Urinary bladder (tissue), 4 donors: ENCODE measurements at places on chromosomes 11 and 22. TPM values are rescaled to one million over a fixed set of nuclear protein-coding genes. Genes with fewer than 3 reads are reported as not detected.

LRRC4C gene
- 7.2 TPM for total RNA-seq

SLC37A2 gene
- total RNA-seq = 9.0 TPM

GRCh38 chr22:44422746-44423380, 75.2 kb downstream of the RTL6 start:
- DNase-seq = no peak

- no peak for DNase-seq
Observed at GRCh38 chr11:112880495-112880894, 80.7 kb upstream of the NCAM1 start.

DNA sequence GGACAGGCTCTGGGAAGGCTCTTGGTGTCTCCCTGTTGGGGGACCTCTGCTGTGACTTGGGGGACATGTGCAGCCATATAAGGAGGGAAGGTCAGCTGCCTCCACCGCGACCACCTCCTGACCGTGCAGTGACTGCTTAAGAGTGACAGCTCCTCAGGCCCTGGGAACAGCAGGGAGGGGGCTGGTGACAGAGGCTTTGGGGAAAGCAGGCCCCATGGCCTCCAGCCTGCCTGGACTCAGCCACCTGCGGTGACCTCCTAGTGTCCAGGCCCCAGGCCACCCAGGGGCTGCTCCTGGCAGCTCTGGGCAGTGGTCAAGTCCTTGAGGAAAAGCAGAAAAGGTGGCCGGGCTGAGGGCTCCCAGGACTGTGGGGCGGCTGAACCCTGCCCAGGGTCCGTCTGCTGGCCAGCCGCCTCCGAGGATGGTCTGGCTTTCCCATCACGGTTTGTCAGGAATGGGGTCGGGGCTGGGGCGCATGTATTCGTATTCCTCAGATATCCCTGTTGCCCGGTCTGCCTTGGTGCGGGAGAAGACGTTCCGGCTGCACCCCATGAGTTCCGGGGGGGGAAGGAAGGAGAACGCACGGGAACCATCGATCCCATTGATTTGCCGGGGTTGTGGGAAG, 96.8 kb downstream of the WNT7B start:
- no peak for DNase-seq

DNA sequence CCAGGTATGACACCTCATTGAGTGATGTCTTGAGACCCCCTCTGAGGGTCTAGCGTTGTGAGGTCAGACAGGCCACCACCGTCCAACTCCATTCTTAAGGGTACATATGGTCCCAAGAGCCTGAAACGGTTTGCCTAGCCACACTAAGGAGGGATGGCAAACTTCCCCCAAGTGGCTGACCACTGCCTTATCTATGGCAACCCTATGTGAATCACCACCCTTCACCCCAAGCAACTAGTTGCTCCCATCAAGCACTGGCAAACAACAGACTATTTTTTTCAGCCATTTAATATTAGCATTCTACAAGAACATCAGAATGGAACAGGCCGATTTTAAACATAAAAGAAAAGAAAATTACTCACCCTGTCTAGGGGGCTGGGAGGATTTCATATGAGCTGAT, 22.8 kb downstream of the THOC5 start:
- no peak for DNase-seq

DNA sequence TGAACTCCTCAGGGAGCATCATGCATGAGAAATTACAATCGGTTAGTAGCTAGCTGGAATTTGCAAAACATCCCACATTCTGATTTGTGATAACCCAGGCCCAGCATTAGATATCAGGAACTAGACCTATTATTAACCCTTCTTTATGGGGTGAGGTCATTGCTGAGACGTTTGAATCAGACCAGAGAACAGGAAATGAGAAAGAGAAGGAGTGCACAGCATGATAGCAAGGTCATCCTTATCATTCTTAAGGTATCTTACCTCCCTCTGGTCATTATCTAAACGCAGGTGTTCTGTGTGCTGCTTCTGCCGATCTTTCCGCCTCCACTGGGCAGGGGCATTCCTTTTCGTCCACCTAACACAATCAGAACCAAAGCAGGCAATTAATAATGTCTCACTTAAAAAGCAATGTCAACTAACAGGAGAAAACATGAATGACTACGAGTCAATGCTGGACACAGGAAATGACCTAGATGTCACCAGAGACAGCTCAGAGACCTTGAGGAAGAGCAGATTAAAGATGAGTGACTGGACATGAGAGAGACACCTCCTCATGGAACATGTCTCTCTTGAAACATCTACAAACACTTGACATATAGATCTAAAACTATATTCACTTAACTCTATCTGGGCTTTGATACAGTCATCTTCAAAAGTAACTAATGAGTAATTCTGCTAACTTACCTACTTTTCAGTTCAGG, 78.3 kb upstream of the SCUBE2 start:
- no peak for DNase-seq

- no peak for DNase-seq
Observed at GRCh38 chr11:43358279-43358800, 380 bp upstream of the TTC17 start.

DNA sequence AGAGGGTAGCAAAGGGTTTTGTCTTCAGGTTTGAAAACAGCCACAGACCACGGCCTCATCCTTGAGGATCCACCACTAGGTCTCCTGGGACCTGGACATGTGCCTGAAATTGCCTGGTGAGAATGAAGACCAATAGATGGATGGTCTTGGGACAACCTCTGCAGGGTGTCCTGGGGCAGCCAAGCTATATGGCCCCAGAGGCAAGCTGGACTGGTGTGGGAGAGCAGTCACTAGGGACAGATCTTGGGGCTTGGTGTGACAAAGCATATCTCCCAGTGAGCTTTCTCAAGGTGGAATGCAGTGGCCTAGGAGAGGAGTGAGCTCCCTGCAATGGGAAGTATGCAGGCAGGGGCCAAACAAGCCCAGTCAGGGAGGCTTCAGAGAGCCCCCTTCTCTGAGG, 13.6 kb downstream of the P2RY6 start:
- DNase-seq = no peak

DNA sequence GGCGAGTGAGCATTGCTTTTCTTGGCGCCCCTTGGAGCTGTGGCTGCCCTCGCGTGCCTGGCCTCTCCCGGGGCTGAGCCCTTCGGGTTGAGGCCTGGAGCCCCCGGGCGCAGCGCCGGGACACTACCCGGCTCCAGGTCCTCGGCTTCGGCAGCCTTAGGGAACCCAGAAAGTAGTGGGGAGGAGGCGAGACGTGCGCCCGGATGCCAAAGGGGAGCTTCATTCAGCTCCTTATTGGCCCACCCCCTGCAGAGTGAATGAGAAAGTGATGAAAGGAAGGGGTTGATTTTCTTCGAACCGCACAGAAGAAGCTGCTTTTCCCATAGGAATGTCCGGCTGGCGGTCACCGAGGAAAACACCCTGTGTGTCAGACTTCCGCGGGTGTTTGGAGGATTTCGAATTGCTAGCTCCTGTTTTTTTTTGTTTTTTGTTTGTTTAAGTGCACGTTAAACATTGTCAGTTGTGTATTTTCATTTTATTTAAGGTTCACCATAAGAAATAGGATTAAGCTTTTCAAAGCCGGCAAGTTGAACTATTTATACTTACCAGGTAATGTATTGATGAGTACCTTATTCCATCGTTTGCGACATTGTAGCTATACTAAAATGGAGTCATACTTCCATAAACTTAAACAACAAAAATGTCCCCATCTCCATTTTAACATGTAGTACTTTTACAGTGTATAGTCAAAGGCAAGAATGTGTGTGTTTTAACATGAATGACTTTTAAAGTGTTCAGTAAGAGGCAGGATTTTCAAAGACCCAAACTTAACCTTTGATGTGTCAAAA, 841 bp upstream of the EIF4G2 start:
- no peak for DNase-seq

DNA sequence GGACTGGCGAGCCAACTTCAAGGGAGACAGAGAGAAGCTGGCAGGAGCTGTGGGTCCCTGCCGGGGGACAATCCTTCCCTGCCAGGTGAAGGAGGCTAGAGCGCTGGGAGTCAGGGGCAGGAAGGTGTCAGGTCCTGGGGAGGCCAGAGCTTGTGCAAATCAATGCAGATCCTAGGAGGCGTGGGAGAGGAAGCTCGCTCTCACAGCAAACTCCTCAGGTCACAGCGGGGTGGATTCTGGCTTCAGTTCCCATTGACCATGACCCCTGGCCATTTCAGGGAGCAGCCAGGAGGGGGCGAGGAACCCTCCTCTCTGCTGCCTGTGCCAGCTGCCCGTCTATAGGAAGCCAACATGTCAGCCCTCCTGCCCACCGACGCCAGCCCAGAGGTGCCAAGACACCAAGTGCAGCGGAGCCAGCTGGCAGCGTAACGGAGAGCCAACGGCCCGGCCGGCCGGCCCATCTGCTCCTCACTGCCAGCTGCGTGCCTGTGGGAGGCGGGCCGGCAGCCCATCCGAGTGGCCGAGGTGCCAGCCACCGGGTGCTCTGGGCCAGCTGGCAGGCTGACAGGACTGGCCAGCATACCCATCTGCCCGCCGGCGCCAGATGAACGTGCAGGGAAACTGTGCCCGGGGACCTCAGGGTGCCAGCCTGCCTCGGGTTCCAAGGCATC, 374.8 kb downstream of the MIAT start:
- DNase-seq = no peak

- DNase-seq = no peak
Observed at GRCh38 chr11:58916637-58917036, 22.7 kb upstream of the GLYATL1 start.
